ENCODE measurements at places on chromosomes 12 and 14.

GRCh38 chr12:21551841-21552465, 25.9 kb downstream of the SPX start:
- no peak for DNase-seq

GRCh38 chr14:103124501-103125001, 1.3 kb downstream of the TNFAIP2 start:
- DNase-seq, result no peak

- no peak for DNase-seq
Observed at GRCh38 chr12:130658145-130658911, 57.8 kb downstream of the RIMBP2 start.

- DNase-seq, result no peak
Observed at GRCh38 chr14:65860956-65861611, 448.6 kb downstream of the FUT8 start.

DNA sequence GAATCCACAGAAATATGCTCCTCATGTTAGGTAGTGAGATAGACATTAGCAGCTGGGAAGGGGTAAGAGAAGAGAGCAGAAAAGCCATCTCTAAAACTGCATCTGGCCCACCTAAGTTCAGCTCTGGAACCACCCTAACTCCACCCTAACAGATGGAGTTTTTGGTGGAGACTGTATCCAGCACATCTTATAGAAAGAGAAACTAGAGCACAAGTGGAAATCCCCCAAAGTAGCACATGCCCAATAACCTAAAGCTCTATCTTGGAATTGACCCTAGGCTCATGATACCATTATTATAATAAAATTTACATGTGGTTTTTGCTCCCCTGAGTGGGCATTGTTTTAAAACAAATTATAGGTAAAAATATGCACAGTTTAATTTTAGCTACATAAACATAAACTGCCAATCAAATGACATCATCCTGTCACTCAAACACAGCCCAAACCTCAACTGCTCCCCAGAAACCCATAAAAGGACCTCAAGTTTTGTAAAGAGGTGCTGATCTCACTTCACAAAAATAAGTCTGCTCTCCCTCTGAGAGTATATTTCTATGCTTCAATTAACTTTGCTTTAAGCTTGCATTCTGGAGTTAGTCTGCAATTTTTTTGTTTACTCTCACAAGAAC, 206.4 kb downstream of the PIK3C2G start:
- DNase-seq, result no peak

GRCh38 chr14:99030454-99030853, 241.5 kb downstream of the BCL11B start:
- DNase-seq, result no peak

GRCh38 chr12:19248929-19249602, 119.5 kb downstream of the PLEKHA5 start:
- no peak for DNase-seq

GRCh38 chr14:52360831-52361230, 46.7 kb downstream of the PTGER2 start:
- DNase-seq, result no peak

GRCh38 chr14:54532111-54533012, 22.7 kb downstream of the CGRRF1 start:
- DNase-seq, result no peak

DNA sequence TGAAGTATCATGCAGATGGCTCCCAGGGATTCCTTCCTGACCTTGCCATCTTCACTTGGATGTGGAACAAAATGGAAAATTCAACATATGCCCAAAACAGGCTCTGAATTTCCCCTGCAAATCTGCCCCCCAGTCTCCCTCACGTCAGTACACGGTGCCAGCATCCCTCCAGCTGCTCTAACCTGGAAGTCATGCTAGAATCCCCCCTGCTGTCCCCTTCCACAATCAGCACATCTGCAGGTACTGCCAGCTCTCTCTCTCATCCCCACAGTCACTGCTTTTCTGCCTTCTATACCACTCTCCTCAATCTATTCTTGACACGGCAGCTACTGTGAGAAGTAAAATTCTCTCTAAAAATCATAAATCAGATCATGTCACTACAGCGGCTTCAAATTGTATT, 21.6 kb downstream of the GALNT6 start:
- DNase-seq, result no peak

GRCh38 chr12:47219243-47219642, 139.5 kb upstream of the AMIGO2 start:
- no peak for DNase-seq

DNA sequence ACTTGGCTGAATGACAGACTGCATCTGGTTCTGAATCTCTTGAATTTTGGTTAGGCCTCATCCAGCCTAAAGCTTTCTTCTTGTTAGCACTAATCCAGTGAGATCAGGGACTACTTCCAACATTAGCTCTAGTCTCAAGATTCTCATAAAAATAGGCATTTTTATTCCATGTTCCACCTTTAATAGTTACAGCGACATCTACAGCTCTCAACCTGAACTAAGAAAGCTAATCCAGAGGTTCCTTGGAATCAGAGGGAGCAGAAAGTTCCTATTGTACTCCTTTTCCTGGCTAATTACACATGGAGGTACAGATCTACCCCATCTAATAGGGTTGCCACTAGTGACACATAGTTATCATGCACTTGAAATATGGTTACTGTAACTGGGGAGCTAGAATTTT, 391.9 kb downstream of the RMST start:
- DNase-seq, result no peak

DNA sequence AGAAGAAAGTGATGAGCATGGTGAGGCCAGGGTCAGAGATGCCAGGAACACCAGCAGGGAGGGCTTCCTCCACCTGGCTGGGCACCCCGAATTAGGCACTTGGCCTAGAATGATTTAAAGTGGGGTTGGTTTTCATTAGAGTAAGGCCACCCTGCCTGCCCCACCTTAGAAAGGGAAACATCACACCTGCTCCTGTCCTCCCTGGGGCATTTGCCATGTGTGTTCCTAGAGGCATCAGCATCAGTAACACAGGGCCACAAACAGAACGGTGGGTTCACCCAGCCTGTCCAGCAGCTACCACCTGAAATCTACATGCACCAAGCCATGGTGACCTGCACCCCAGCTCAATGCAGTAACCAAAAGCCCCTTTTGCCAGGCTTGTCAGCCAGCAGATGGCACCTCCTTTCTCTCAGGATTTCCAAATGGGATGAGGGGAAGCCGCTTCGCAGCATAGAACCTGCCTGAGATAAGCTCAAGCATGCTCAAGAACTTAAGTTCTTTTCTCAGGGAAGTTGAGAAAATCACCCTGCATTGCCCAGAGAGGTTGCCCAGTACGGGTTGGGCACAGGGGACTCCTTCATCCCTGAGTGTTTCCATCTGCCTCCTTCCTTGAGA, 338.8 kb downstream of the DPF3 start:
- DNase-seq, result no peak

DNA sequence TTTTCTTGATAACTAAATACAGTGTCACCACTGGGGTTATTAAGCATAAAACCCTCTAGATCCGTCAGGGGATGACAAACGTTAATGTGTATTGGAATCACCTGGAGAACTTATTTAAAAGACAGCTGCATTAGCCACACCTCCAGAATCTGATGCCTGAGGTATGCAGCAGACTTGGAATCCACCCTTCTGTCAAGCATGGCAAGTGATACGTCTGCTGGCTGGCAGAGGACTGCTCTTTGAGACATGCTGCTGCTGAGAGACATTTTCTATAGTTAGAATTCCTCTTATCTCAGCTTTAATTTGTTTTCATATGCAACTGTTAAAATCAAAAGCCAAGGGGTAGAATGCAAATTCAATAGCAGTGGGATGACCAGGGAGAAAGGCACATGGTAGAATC, 496.3 kb downstream of the NELL2 start:
- DNase-seq, result no peak

GRCh38 chr12:95102916-95103671, 29.7 kb upstream of the NR2C1 start:
- DNase-seq, result peak; percentile 71

- no peak for DNase-seq
Observed at GRCh38 chr14:100129161-100129589, 30.3 kb downstream of the DEGS2 start.

DNA sequence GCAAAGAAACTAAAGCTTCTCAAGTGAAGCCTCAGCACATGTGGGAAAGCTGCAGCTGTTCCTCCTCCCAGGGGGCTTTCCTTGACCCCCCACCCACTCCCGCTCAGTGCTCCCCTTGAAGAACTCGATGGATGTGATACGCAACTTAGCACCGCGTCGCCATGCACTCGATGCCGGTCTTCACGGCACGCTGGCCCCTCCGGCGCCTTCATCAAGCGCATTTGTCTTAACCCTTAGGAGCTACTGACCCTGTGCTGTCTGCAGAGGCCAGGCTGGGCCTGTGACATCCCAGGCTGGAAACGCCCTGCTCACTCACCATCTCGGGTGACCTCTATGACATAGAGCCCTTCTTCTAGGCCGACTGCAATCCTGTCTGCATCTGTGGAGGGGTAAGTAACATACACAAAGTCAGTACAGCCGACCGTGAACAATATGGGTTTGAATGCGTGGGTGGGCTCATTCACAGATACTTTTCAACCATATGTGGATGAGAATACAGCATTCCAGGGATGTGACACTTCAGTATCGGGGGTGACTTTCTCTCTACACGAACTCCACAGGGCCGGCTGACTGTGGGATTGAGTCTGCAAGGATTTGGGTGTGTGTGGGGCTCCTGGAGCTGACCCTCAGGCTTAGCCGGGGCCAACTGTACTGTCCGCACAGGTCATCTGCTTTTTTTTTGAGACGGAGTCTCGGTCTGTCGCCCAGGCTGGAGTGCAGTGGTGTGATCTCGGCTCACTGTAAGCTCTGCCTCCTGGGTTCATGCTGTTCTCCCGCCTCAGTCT, 23.1 kb downstream of the AMN start:
- no peak for DNase-seq

- DNase-seq, result no peak
Observed at GRCh38 chr14:35213869-35214387, 78.3 kb upstream of the PSMA6 start.

GRCh38 chr14:94663538-94663937, 51.3 kb downstream of the SERPINA3 start:
- no peak for DNase-seq

GRCh38 chr12:97535582-97535981, 73.0 kb downstream of the RMST start:
- no peak for DNase-seq

DNA sequence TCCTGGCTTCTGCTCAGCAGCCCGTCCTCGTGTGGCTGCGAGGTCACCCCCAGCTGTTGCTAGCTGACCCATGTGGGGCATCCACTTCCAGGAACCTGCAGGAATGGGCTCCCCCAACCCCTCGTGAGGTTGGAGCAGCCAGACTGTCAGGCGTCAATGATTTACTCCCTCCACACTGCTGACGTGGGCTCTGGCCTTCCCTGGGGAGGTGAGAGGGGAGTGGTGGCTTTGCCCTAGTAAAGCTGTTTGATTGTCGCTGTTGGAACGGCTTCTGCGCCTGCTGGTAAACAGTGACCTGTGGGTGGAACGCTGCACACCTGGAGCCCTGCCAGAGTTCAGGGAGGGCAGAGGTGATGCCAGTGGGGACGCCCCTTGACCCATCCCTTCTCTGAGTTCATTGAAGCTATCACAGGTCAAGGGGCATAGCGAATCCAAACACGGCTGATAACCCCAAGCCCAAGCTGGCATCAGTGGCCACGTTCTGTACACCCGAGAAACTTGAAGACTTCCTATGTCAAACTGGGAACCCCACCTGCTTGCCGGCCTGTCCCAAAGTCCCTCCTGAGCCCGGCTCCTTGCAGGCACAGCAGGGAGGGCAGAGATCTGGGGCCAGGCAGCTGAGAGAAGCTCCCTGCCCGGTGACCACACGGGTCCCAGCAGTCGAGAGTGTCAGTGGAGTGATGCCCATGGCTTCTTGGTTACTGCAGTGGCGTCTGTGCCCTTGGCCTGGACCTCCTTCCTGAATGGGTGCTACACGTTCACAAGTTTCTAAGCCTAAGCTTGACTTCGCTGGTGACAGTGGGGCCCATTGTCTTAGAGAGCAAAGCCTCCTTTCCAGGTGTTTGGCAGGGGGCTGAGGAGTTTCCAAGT, 2.7 kb downstream of the ASPG start:
- no peak for DNase-seq

GRCh38 chr14:95261616-95262510, 57.8 kb downstream of the CLMN start:
- no peak for DNase-seq

DNA sequence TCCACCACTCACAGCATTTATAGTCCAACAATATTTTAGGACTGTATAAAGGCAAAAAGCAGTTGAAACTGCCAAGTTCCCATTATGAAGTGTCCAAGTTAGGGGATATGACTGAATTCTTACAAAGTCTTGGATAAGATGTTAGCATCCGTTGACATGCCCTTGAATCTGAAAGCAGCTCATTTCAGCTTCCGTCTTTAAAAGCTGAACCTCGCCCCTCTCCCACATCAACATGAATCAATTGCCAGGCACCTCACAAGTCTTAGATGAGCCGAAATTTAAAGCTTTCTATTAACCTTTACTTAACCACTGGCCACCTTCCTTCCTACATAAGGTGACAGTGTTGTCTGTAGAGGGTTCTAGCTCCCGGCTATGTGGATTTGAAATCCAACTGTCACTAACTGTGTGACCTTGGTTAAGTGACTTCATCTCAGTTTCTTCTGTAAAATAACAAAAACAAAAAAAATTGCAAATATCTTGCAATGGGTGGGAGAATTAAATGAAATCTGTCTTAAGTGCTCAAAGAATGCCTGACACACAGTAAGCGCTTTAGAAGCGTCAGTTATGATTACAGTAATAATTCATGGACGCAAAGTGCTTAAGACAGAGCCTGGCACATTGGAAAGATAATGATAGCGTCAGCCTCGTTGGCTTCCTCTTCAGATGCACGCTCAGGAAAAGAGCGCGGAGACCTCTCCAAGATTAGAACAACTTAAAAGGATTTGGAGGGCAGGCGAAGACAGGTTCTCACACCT, 1.2 kb downstream of the PPP1CC start:
- peak; percentile 18 for DNase-seq

- DNase-seq, result no peak
Observed at GRCh38 chr12:2183556-2184541, 131.1 kb downstream of the CACNA1C start.

DNA sequence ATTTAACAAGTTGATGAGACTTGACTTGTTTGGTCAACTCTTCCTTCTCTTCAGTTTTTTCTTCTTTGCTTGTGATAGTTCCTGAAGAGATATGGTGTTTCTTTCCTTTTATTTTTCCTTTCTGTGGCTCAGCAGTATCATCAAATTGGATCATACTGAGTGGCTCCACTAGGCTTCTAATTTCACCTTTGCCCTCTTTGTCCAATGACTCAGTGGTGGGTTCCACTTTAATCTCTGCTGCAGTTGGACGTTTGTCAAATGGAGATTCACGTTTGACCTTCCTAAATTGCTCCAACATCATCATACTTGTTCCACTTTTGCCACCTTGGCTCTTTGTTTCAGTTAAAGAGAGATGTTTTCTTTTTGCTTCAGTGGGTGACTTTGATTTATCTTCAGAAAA, 41.5 kb downstream of the FAM186A start:
- no peak for DNase-seq

- DNase-seq, result no peak
Observed at GRCh38 chr14:55404173-55404854, 7.3 kb downstream of the ATG14 start.

GRCh38 chr12:52528641-52529143, 8.5 kb upstream of the KRT5 start:
- no peak for DNase-seq

DNA sequence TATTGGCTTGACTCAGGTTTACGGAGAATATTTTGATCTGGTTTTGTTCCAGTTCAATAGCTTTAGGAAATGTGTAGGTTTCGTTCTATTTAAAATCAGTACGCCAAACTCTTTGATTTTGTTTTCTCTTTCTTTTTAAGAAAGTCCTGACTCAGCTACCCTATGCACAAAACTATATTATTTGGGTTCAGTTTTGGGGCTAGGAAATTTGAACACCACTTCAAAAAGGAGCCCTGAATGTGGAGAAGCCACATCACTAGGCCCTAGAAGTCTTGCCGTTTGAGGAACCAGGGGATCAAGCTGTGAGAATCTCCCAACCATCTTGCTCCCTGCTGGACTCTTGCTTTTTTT, 168.2 kb upstream of the BCL2L14 start:
- no peak for DNase-seq

Data from NCI-H187 (cell line).